ENCODE measurements at places on chromosomes 1 and 21.

- no peak for DNase-seq
These were observed 46.8 kb upstream of the ECE1 start for GRCh38 chr1:21337010-21337437.

GRCh38 chr21:44530903-44531605 is 8.9 kb downstream of the KRTAP10-1 start:
- DNase-seq: no peak

GRCh38 chr1:231923491-231924041 is 297.0 kb downstream of the DISC1 start:
- peak; percentile 59 for DNase-seq

GRCh38 chr1:1206966-1207531 is 657 bp upstream of the TNFRSF18 start:
- no peak for DNase-seq

DNA sequence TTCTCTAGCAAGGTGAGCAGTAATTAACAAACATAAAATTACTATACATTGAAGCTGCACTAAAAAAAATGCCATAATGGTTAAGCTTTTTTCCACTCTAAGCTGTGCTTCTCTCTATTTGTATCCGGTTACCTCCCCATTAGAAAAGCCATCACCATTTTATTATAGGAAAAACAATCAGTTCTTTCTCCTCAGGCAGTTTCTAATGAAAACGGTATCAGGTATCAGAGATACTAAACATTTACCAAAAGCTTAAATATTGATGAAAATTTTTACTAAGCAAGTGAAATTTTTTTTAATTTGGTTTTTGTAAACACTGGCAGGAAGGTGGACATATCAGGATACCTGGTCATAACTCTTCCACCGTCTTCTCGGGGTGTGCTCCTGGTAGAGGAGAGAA is 14.2 kb downstream of the NTPCR start:
- DNase-seq: no peak

GRCh38 chr1:36178471-36179219 is 22.7 kb downstream of the MAP7D1 start:
- no peak for DNase-seq

GRCh38 chr1:73782901-73783300 is 415.1 kb downstream of the LRRIQ3 start:
- peak; percentile 16 for DNase-seq

DNA sequence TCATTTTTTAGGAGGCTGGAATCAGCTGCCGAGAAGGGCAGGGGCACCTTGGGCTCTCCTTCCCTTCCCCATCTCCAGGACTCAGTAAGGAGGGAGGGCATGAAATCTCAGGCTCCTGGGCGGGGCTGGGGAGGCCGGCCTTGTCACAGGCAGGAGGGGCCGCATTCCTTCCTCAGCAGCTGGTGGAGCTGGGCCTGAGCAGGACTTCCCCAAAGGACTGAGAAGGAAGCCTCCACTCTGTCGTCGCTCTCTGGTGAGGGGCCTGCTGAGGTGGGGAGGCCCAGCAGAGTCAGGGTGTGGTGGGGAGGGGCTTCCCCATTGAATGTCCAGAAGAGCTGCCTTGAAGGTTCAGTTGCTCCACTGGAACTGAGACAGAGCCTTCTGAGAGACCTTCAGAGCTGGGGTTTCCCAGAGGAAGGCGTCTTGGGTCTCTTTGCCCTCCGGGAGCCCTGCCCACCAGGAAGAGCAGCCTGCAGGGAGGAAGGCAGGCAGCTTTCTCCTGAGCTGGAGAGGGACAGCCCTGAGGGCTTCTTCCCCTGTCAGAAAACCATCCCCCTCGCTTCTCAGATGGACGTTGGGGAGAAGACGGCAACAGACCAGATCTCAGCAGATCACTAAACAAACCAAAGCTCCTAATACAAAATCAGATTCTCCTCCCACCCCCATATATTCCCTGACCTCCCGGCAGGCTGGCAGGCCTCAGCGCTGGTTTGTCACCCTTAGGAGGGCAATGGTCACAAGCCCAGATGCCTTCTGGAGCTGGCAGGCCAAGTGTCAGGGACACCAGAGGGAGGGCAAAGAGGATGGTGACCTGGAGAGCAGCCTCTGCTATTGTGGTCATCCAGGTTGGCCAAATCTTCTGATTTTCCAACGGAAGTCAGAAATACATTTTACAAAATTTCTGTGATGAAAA is 10.7 kb downstream of the KCNA10 start:
- DNase-seq: peak; percentile 17

- no peak for DNase-seq
These were observed 150.1 kb upstream of the IVNS1ABP start for GRCh38 chr1:185467122-185467521.

DNA sequence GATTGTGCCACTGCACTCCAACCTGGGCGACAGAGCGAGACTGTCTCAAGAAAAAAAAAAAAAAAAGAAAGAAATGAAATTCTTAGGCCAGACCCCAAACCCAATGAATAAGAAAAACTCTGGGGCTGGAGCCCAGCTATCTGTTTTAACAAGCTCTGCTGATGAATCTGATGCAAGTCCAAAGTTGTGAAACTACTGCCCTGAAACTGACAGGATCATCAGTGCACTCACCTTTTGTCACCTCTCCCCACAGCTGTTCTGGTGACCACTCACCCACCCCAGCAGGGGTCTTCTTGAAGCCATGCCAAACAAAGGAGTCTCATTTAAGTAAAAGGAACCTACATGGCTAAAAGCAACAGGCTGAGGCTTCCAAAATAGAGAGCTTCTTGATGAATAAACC is 8.4 kb downstream of the PABPC4 start:
- no peak for DNase-seq

DNA sequence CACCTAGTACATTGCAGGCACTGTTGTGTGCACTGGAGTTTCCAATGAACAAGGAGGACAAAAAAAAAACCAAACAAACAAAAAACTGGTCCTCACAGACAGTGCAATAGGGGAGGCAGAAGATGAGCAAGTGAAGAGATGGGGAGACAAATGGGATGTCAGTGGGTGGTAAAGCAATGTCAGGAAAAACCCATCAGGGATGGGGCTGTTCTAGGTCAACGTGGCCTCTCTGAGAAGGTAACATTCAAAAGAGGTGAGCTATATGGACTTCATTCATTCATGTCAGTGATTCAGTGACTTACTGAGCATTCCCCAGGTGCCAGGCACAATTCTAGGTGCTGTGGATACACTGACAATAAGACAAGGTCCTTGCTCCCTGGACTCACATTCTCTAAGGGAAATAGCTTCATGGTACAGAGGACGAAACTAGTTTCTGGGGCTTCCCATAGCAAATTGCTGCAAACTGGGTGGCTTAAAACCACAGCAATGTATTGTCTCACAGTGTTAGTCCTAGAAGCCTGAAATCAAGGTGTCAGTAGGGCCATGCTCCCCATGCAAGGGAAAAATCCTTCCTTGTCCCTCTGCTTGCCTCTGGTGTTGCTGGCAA is 140.5 kb upstream of the KLHDC7A start:
- no peak for DNase-seq

GRCh38 chr1:234721476-234722269 is 111.7 kb upstream of the IRF2BP2 start:
- DNase-seq: peak; percentile 86

GRCh38 chr1:214565310-214565709 is 13.9 kb upstream of the PTPN14 start:
- no peak for DNase-seq

DNA sequence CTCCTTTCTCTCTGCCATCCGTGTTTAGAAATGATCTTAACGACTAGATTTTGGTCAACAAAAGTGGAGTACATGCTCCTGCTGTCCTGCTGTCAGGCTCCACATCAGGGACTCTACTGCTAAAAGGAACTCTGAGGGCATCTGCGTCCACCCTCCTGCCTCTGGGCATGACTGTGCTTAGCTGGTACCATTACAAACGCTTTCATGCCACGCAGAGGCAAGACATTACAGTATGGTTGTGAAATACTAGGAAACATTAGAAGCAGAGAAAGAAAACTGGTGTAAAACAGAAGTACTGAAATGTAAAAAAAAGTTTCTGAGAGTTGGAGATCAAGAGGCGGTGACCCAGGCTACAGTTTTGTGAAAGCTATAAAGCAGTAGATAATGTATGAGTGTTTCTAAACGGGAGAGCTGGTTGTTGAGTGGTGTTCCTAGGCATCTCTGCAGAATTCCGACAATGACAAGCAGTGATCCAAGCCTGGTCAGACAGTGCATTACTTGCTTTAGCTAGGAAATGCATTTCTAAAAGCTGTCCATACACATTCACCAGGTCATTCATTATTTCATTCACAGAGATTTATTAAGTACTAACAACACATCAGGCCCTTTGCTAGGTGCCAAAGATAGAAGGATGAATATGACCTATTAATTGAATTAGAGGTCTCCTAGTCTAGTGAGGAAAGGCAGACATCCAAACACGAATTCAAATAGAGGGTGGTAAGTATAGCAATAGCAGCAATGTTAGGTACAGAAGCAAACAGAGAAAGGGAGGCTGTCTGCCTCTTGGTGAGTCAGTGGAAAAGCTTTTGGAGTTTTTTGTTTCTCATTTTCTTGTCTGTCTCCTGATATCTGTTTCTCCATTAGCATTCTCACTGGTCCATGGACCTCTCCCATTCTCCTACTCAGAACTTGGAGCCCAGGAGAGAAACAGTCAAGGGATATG is 401.9 kb downstream of the LMO4 start:
- no peak for DNase-seq

DNA sequence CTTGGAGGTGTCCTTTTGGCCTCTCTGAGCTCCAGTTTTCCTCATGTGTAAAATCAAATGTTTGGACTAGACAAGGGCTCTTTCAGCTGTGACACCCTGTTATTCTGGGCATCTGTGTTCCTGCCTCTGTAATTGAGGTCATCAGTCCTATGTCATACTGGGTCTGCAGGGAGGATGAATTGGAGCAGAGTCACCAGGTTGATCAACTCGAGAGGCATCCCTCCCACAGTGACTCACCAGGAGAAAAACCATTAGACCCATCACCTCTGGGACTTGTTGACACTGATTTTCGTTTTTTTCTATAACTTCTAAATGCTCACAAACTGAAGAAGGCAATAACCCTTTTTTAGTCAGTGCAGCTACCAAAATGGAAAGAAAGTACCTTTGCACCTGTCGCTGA is 82.2 kb downstream of the ST6GALNAC5 start:
- DNase-seq: peak; percentile 93

DNA sequence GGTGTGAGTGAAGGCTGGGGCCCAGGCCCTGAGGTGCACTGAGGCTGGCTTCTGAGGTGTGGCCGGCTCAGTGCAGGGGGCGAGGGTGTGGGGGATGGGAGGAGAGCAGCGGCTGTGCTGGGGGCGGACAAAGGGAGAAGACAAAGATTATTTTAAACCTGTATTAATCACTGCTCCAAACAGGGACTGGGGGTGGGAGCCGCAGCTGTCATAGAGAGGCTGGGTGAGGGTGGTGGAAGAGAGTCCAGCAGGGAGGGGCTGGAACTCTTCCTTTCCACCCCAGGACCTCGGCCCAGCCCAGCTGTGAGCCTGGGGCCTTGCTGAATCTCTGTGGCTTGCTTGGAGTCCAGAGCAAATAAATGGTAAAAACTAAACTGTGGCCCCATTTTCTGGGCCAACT is 106.9 kb downstream of the KCND3 start:
- DNase-seq: no peak

- DNase-seq: peak; percentile 44
These were observed 271.3 kb downstream of the DNM3 start for GRCh38 chr1:172112576-172112975.

DNA sequence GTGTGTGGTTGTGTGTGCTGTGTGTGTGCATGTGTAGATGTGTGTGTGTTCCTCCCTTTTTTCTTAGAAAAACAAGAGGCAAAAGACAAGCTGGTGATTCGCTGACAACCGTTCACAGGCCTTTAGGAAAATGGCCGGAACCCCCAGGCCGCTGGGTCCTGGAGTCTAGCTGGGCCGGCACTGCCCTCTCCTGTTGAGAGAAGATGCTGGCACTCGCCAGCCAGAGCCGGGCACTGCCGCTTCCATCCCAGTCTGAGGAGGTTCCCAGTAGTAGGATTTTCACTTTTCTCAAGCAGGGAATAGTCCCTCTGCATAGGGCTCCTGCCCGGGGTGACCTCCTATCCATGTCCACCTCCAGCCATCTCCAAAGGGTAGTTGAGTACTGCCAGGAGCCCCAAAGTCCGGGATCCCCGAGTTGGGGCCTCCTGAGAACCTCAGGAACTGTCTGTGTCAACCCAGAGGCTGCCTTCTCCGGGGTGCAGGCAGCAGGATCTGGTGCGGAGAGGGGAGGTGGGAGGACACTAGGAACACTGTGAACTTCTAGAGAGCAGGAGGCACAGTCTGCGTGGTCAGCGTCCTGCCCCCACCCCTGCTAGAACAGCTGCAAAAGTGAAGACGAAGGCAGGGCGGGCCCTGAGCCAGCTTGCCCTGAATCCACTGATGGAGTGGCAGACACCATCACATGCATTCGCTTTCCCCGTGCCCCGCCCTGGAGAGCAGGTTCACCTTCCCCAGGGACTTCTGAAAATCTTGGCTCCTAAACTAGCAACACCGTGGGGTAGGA is 44.1 kb upstream of the ARHGEF16 start:
- DNase-seq: peak; percentile 27

GRCh38 chr21:43864962-43865539 is at the start of gene AGPAT3:
Gene AGPAT3 (plus strand): TSS chr21:43865223. CDS start chr21:43959682, 94,459 bp downstream.
- peak; percentile 28 for DNase-seq

DNA sequence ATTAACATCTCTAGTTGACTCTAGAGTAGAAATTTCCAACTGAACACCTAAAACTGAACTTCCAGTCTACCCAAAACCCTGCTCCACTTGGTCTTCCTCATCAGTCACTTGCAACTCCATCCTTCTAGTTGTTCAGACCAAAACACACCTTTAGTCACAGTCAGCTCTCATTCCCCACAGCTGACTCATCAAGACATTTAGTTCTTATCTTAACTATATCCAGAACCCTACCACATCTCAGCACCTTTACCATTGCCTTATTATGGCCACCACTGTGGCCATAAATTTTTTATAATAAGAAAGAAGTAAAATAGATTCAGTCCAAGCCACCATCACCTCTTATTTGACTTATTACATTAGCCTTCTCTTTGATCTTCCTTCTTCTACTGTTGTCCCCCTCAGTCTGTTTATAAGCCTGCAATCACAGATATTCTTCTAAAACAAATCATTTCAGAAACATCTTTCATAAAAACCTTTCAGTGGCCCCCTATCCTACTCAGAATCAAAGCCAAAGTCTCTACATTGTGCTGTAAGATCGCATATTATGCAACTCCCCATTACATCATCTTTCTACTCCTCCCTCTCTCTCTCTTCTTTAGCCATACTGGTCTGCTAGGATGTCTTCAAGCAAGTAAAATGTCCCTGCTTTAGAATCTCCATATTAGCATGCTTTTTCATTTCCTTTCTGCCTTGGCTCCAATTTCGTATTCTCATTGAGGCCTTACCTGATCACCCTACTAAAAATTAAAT is 275.9 kb downstream of the LRRC40 start:
- peak; percentile 44 for DNase-seq

DNA sequence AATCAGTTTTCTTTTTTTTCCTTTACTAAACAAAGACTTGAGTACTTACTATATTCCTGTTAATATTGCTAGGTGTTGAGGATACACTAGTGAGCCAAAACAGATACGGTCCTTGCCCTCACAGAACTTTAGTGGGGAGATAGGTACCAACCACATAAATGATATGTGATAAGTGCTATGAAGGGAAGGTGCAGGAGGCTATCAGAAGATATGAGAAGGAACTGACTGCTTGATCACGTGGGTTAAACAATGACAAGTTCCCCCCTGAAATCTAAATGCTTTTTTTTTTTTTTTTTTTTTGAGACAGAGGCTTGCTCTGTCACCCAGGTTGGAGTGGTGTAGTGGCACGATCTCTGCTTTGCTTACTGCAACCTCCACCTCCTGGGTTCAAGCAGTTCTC is 25.0 kb downstream of the RBM15 start:
- no peak for DNase-seq

GRCh38 chr1:19481826-19482398 is 3.4 kb downstream of the CAPZB start:
- no peak for DNase-seq

- no peak for DNase-seq
These were observed 12.1 kb upstream of the ARHGEF16 start for GRCh38 chr1:3442331-3442730.

- DNase-seq: no peak
These were observed 83.0 kb downstream of the MAN1C1 start for GRCh38 chr1:25699500-25700143.

All from ELR (cell line).